ENCODE measurements at places on chromosomes 6 and 20.

- DNase-seq, result no peak
These were observed 149.5 kb downstream of the DOK5 start for GRCh38 chr20:54624706-54625390.

DNA sequence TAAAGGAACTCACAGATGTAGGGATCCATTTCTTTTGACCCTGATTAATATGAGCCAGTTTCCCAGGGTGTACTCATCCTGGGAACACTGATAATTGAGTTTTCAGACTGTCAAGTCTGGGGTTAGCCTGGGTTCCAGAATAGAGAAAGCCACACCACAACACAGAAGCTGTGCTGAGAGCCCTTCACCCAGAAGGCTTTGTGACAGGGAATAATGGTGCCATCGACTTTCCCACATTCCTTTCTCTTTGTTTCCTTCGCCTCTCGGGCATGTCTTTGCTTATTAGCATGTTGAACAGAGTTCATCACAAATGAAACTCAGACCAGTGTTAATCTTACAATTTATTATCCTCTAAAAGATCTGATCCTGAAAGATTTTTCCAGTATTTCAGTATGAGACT is 95.0 kb downstream of the TCP11 start:
- no peak for DNase-seq

DNA sequence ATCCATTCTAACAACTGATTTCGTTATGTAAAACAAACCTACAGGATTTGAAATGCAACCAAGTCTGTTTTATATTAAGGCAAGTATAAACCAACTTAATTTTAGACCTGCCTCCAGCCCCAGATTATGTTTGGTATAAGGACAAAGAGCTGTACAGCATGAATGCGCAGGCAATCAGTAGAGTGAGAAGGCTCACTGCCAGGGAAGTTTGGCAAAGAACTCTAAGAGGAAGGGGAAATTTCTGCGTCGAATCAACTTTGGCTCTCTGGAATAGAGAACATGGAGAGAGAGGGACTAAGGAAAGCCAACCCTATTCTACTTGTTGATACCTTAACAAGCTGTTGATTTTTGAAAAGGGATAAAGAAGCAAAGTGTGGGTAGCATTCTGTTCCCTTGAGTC is 96.9 kb upstream of the FOXO3 start:
- no peak for DNase-seq

- no peak for DNase-seq
These were observed 13.7 kb upstream of the PRDM13 start for GRCh38 chr6:99592900-99593299.

DNA sequence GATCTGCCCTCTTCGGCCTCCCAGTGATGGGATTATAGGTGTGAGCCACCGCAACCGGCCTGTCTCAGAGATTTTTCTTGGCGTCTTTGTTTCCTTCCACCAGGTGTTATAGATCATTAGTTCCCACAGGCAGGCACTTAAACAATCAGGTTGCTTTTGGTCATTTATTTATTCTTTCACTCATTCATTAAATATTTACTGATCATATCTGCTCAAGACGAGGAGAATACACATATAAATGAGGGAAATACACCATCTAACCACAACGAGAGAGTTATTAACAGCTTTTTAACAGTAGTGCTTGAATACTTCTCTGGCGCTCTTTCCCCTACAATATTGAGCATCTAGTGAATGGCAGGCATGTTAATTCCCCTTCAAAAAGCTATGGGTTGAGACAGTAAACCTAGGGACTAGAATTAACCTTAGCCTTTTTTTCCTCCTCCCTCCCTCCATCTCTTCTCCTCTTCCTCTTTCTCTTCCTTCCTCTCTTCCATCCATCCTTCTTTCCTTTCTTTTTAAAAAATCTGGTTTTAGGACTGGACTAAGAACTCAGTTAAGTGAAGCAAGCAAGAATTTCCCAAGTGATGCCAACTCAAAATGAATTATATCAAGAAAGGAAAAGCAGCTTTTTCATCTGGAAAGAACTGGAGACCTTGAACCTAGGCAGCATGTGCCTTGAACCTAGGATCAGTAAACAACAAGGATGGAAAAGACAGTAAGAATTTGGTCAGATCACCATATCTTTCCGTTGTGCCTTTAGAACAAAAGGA is 41.1 kb upstream of the RFPL4B start:
- no peak for DNase-seq
